ENCODE measurements at places on chromosomes 7 and 10.

DNA sequence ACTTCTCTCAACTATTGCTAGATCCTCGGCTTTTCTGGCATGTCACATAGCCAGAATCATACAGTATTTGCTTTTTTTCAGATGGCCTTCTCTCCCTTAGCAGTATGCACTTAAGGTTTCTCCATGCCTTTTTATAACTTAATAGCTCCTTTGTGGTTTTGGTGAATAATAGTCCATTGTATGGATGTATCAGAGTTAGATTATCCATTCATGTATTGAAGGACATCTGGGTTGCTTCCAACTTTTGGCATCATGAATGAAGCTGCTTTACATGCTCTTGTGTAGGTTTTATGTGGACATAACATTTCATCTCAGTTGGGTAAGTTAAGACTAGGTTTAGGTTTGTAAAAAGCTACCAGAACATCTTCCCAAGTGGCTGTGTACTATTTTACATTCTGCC lies 4.6 kb downstream of the ATP5F1C start:
- DNase-seq, result no peak

- DNase-seq, result no peak
Measured at GRCh38 chr10:129531195-129531968, 64.3 kb downstream of the MGMT start.

GRCh38 chr10:100976906-100977305 lies 7.6 kb downstream of the SEMA4G start:
- no peak for DNase-seq

DNA sequence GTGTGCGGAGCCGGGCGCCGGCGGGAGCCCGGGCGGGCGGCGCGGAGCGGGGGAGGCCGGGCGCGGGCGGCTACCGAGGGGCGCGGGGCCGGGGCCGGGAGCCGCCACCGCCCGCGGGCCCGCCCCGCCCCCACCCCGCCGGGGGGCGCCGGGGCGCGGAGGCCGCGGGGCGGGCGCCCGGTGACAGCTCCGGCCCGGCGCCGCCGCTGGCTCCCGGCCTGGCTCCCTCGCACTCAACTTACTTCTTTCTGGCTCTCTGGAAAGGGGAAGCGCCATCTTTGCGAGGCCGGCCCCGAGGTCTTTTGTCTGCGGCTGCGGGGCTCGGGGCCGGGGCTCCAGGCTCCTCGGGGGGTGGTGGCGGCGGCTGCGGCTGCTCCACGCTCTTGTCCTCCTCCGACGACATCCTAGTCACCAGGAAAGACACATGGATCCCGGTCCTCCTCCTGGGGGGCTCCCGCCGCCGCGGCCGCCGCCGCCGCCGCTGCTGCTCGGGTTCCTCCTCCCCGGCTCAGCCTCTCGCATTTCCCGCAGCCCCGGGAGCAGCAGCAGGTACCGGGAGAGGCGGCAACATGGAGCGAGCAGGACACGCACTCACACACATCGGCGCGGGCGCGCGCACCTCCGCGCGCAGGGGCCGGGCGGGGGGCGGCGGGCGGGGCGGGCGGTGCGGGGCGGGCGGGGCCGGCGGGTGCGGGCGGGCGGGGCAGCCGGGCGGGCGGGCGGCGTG lies at the start of gene KMT2C:
Gene KMT2C (minus strand): TSS at position 620 of the 727 bp plus-strand sequence. CDS start 217 bp downstream, at position 403.
- DNase-seq, result peak; percentile 36

GRCh38 chr10:22133749-22134624 lies 83.8 kb downstream of the EBLN1 start:
- DNase-seq, result no peak

DNA sequence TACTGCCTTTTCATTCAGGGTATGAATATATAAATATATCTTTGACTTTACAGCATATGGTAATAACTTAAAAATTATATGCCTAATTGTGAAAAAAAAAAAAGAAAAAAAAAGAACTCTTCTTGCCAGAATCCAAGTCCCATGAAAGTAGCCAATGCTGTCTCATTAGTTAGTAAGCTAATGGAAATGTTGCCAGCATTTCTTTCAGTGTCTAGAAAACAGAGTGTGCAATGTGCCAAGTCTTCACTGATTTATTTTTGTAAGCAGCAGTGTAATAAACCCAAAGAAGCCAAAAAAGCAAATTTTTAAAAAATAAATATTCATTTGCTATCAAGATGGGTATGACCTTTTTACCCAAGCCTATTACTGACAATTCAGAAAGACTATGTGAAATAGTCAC lies 31.1 kb upstream of the LRRN3 start:
- DNase-seq, result no peak

DNA sequence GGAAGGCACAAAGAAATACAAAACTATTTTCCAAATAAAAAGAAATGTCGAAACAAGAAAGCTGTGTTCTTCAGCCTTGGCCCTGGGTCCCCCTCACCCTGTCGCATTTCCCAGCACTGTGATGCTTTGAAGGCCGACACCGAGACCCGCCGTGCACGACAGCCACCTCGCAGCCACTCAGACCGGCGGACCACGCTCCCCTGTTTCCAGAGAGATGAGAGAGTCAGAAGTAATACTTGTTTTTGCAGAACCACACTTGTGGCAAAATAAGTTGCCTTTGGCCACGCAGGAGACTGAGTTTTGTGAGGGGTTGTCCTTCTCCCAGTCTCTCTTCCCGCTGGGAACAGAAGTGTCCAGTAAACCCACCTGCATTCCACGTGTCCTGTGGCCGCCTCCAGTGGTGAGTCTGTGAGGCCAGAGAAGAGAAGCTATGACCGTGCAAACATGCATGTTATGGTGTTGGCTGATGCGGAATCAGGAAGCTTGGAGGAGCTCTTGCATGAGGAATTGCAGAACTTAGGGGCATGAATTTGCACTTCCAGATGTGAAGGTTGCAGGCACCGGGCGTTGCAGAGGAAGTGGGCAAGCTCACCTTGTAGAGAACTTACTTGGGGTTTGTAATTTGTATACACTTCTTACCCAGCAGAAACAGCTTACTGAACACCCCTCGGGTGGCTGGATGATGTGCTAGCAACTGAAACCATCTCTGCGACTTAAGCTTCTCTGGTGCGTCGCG lies 194.5 kb downstream of the EBF3 start:
- peak; percentile 6 for DNase-seq

DNA sequence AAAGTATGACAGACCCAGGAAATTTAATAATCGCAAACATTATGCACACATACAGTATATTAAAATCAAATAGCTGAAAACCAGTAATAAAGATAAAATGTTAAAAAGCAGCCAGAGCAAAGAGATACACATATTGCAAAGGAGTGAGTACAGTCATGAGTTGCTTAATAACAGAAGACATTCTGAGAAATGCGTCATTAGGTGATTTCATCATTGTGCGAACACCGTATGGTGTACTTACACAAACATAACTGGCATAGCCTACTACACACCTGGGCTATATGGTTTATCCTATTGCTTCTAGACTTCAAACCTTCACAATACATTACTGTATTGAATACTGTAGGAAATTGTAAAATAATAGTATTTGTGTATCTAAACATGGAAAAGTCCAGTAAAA lies 367.6 kb downstream of the NXPH1 start:
- no peak for DNase-seq

DNA sequence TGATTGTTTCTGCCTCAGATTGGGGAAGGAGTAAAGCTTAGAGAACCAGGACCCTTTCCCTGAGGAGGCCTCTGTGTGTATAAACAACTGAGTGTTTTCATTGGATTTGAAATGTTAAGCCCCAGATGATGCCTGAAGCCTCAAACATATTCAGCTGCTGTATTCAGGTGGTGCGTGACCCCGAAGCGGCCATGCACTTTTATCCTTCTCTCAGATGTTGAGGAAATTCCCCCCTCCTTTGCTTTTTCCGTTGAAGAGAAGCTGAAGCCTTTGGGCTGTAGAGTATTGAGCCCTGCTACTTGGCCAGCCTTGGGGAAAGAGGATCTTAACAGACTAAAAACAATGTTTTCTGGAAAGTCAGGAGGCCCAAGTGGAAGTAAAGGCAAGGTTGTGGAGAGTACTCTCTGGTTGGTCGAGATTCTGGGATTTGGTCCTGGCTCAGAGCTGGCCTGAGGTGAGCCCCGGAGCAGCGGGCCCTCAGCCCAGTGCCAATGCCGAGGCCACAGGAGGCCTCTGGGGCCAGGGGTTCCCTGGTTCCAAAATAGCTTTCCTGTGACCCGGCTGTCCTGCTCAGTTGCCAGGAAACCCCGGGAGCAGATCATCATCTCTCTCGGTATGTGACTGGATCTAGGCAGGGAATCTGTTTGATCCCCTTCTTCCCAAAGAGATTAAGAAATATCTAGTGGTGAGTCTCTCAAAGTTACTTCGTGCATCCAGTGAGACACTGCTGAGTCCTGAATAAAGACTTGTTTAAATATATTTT lies 22.5 kb downstream of the FKBP6 start:
- no peak for DNase-seq

DNA sequence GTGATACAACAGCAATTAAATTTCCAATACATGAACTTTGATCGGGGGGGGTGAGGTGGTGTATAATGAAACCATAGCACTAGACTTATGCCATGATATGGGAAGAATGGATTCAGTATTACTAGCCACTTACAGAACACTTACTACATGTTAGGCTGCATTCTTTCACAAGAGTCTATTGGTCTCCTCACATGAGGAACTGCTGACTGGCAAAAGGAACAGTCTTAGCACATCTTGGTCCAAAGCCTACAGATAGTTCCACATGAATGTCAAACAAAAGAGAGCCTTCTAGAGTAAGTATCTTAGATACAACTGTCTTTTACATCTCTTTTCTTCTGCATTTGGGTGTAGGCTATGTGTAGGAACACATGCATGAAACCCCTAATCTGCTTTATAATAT lies 115.9 kb upstream of the DNAJB12 start:
- no peak for DNase-seq

- DNase-seq, result no peak
Measured at GRCh38 chr10:133460208-133460769, 6.5 kb downstream of the SCART1 start.

- DNase-seq, result no peak
Measured at GRCh38 chr10:97723001-97723400, 9.5 kb downstream of the MARVELD1 start.

DNA sequence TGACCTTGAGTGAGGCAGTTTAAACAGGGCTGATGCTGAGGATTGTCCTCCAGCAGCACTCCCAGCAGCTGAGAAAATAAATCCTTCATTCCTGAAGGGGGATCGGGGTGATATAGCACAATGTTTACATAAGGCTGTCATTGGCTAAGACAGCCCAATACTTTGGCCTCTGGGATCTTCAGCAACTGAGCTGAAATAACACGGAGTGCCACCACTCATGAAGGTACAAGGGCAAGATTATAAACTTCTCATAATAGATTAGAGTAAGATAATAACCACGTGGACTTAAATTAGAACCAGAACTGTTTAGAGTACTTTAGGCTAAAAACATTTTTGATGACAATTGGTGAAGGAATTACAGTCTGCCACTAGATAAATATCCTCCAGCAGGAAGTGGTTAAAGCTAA lies 70.0 kb upstream of the PAPSS2 start:
- no peak for DNase-seq

DNA sequence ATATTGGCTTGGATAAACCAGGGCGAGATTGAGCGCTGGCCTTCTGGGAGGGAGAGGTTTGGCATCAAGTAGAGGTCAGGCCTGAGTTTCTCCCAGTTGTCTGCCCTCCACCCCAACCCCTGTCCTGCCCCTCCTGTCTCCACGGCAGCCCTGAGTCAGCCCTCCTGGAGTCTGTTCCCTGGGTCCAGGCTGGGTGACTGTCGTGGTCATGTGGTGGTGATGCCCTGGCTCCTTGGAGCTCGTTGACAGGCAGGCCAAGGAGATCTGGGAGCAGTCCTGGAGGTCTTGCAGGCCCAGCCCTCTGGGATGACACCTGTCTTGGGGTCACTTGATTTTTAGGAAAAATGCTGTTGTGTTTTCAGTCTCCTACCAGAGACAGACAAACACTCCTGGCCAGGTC lies 53.6 kb upstream of the PODXL start:
- no peak for DNase-seq

- DNase-seq, result no peak
Measured at GRCh38 chr7:1121886-1122831, 34.2 kb downstream of the GPER1 start.

- DNase-seq, result no peak
Measured at GRCh38 chr10:77798940-77799339, 127.6 kb downstream of the DLG5 start.

GRCh38 chr10:78744491-78745090 lies 324.2 kb upstream of the ZMIZ1 start:
- DNase-seq, result no peak

GRCh38 chr10:110067960-110068770 lies 60.4 kb downstream of the ADD3 start:
- DNase-seq, result no peak

DNA sequence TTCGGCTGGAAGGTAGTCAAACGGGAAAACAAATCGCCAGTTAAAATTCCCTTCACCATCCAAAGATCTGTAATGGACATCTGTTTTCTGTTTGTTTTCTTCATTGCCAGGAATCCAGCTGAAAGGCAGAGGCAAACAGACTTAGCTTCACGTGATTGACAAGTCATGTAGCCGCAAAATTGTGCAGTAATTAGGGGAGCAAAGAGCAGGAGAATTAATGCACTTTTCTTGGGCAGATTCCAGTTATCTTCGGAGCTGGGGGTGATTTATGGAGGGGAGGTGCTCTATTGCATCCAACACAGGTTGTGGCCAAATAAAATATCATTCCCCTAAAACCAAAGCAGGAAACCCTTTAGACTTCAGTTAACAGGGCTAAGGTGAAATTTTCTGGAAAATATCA lies 162.2 kb downstream of the MYOF start:
- DNase-seq, result no peak

DNA sequence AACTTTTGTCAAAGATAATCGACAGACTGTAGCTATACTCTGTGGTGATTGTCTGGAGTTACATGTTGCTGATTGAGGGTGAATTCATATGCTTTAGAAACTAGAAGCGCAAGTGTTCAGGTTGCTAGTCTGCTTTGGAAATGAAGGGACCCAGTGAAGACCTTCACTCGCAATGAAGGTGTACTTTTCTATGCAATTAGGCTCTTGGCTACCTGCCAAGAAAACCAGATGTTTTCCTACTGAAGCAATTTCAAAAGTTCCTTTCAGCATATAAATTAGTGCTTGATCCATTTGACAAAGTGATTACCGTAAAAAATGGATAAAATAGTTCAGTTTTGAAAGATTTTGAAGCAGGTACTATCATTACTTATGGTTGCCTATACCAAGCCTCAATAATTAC lies 10.0 kb upstream of the STK31 start:
- no peak for DNase-seq

- DNase-seq, result no peak
Measured at GRCh38 chr10:45198486-45199204, 116.8 kb downstream of the OR13A1 start.

DNA sequence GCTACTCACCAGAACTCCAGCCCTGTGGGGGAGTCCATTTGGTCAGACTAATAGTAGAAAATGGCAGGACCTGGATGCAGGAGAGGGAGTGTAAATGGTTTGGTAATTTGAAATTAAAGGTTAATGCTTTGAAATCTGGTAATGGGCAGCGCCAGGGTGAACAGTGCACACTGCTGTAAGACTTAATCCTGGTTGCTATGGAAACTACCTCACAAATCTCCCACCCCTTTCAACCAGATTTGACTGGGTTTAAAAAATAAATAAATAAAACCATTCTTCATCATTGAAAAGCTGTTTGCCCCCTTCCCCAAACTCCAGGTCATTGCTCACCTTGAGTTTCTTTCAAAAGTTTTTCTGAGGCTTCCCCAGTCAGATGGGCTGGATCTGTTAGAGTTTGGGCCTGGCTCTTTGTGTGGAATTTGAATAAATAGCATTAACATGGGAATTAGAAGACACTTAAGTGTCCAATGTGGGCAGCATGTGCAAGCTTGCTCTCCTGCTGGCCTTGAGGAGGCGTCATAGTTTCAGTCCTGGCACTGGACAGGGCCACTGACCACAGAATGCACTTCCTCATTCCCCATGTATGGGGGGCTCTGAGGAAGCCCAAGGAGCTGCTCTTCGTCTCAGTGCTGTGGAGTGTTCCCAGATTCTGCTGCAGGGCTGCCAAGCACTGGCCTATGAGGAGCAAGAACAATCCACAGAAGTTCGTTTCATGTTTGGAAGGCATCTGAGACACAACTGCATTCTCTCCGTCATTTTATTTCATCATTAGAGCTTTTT lies 90.7 kb downstream of the LRRC4 start:
- no peak for DNase-seq
